Activated naive CD4-positive, alpha-beta T cell (primary cell): ENCODE measurements at places on chromosomes 2 and 18.

DNA sequence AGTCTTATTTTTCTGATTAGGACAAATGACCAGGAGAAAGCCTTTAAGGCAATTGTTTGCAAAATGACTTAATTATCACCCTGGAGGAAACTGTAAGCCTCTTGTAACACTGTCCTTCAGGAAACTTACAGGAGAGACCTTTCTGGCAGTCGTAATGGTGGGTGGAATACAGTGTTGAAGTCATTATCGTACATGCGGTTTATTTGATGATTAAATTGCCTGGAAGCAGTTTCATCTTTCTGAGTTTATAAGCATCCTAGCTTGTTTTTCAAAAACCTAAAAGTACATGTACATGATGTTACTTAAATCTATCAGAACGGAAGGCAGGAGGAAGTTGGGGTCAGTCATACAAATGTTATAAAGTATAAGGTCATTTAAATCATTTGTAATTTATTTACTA, 86.2 kb upstream of the RAB27B start:
- no peak for DNase-seq

GRCh38 chr18:45026162-45026561, 345.5 kb downstream of the SETBP1 start:
- DNase-seq: no peak

- no peak for DNase-seq
These were observed 44.0 kb downstream of the ACKR3 start for GRCh38 chr2:236613612-236614011.

DNA sequence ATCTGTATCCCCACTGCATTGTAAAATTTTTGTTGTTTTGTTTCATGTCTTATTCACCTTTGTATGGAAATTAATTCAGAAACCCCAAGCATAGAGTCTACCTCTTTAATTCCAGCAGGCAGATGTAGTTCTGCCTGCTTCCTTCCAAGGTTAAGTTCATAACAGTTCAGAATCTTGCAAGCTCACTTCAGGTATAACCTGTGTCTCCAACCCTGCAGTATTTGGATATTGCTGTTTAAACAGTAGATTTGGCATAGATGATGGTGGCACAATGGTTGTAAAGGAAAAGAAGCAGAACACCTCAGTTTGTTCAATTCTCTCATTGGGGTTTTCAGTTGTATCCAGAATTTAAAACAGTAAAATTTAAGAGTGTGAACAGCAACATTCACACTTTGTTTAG, 21.2 kb downstream of the SULT1C2 start:
- DNase-seq: no peak

DNA sequence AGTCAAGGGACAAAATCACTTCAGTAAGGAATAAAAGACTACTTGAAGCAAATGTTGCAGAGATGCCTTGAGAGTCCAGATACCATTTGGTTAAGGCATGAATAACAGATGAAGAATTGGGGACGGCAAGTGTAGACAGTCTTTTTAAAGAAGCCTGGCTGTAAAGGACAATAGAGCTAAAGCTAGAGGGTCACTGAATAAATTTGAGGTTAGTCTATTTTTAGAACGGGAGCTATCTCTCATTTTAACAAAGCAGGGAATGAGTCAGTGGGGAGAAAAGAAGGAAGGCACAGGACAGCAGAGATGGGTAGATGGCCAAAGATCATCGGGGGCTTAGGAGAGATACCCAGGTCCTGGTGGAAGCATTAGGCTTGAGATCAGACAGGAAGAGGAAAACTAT, 30.6 kb upstream of the CHN1 start:
- no peak for DNase-seq

- no peak for DNase-seq
These were observed 228.0 kb upstream of the SMAD7 start for GRCh38 chr18:49178736-49179135.

DNA sequence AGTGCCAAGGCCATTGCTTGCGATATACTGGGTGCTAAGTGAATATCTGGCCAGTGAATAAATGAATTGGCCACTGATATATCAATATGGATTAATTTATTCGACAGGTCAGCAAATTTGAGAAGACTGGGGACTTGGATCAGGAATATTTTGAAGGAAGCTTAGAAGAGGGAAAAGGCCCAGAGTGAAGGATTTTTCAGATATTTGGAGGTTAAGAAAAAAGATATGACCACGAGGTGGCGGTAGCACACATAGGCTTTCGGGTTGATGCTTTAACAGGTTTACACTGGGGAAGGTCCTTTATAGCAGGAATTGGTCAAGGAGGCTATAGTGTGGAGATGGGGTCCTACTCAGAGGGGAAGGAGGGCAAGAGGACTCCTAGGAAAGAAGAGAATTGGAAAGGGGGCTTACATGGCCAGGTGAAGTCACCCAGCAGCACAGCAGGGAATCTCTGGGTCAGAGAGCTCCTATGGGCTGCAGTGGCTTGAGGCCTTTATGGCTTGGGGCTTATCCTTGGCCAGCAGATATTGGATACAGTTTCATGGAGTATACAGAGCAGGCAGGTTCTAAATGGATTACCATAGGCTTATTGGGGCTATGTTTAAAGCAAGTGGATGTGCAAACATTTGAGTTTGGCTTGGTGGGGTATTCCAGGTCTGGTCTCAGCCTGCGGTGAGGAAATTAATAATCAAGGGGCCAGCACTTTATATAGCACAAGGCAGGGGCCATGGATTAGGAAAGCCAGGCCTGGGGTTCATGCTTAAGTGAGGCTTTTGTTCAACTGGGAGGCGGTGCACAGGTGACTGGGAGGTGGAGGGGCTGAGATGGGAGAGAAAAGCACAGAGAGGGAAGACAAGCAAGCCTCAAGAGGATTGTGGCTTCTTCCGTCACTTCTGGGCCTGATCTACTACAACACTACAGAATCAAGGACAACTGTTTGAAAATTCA, 9.7 kb downstream of the IL1RN start:
- DNase-seq: no peak

- DNase-seq: no peak
These were observed 5.9 kb downstream of the GALR1 start for GRCh38 chr18:77255426-77256105.
